ENCODE measurements at places on chromosomes 4 and X.

DNA sequence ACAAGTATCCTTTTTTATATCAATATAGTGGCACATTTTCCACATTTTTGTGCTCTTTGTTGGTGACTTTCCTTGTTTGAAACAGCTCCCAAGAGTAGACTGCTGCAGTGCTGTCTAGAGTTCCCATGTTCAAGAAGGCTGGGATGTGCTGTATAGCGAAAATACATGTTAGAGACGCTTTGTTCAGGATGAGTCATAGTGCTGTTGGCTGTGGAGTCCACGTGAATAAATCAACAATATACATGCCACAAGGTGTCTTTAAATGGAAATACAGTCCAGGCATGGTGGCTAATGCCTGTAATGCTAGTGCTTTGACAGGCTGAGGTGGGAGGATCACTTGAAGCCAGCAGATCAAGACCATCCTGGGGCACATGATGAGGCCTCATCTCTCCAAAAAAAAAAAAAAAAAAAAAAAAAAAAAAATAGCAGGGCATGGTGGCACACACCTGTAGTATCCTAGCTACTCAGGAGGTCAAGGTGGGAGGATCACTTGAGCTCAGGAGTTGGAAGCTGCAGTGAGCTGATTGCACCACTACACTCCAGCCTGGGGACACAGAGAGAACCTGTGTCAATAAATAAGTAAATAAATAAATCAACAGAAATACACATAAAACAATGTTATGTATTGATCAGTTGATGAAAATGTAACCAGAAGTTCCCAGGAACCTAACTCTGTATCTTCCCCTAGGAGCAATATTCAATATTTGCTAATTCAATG lies 256.8 kb upstream of the STS start:
- no peak for DNase-seq

GRCh38 chrX:41302370-41302769 lies 31.6 kb upstream of the DDX3X start:
- DNase-seq = no peak

GRCh38 chr4:133129237-133129636 lies 19.9 kb upstream of the PCDH10 start:
- DNase-seq = no peak

- DNase-seq = no peak
These were observed 86.4 kb upstream of the MAB21L2 start for GRCh38 chr4:150495550-150495949.

GRCh38 chr4:158914218-158914617 lies 145.4 kb downstream of the FNIP2 start:
- no peak for DNase-seq

DNA sequence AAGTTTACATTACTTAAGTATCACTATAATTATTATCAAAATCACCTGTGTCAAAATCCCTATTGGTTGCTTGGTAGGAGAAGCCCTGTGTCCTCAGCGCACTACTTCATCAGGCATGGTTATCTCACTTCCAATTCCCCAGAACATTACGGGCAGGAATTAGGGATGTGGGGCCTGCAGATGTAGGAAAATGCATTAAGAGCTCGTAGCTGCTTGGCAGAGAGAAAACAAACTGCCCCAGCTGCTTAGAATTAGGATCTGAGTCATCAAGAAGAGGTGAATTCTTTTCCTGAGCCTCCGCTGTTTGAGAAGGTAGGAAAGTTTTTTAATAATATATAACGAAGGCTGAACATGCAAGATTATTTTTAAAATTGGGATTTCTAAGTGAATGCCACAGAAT lies 31.1 kb upstream of the CLNK start:
- no peak for DNase-seq

- no peak for DNase-seq
These were observed 86.0 kb downstream of the PCYT1B start for GRCh38 chrX:24561121-24561520.

DNA sequence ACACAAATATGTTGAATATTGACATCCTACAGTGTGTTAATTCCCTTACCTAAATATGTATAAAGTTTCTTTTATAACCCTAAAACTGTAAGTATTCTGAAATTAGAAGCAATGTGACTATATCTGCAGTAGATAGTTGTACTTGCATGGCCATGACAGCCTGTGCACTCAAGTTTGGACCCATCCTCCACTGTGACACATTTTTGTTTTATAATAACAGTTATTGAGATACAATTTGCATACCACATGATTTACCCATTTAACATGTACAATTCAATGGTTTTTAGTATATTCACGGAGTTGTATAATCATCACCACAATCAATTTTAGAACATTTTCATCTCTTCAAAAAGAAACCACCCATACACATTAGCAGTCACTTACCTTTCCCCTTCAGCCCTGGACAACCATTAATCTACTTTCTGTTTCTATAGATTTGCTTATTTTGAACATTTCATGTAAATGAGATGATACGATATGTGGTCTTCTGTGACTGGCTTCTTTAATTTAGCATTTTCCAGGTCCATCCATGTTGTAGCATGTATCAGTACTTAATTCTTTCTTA lies 29.6 kb downstream of the HERC3 start:
- DNase-seq = no peak
